NCI-H1417 treated with DMSO at 0.1 percent for 48 hours (cell line): ENCODE measurements at places on chromosomes 5 and 9.

DNA sequence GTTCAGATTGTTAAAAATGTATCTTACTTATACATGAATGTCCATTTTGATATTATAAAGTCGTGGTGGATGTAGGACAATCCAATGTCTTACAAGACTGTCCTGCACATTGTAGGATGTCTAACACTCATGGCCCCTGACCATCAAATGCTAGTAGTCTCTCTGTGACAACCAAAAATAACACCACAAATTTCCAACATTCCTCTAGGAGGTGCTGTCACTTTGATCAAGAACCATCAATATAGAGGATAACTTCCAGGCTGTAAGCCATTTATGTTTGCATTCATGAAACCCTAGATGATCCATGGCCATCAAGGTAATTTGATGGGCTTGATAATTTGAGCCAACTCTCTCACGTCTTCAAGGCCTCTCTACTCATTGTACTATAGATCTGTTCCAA is 20.5 kb upstream of the ZFR start:
- no peak for DNase-seq

DNA sequence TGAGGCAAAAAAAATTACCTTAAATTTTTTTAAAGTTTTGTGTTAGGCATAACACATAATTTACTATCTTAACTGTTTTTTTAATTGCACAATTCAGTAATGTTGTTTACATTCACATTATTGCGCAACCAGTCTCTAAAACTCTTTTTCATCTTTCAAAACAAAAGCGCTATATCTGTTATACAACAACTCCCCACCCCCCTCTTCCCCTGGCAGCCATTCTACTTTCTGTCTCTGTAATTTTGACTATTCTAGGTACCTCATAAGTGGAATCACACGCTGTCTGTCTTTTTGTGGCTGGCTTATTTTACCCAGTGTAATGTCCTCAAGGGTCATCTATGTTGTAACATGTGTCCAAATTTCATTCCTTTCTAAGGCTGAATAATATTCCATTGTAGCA is 241.5 kb upstream of the DMRT1 start:
- no peak for DNase-seq

DNA sequence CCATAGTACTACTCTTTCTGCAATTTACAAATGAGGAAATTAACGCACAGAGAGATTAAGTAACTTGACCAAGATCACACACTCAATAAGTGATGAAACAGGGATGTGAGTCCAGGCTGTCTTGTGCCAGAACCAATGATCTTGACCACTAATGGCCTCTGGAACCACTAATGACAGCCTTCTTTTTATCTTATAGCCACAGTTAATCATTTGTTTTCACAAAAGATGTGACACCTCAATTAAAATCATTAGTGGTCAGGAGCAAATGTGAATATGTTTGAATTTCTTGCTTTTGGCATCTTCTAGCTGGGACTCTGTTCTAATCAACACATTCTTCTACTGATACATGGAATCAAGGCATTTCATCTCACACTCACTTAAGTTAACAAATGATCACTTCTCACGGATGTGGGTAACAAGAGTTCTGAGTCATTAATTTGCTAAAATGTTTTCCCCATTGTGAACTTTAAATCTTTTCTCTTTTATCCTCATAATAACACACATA is 102.7 kb upstream of the CD180 start:
- no peak for DNase-seq

- DNase-seq, result no peak
Observed at GRCh38 chr9:91425271-91425670, 1.6 kb upstream of the NFIL3 start.

GRCh38 chr5:119275601-119276173 is 80.1 kb upstream of the TNFAIP8 start:
- DNase-seq, result no peak

GRCh38 chr9:86766912-86767311 is 180.4 kb downstream of the GAS1 start:
- no peak for DNase-seq

GRCh38 chr9:111999319-111999718 is 102.7 kb downstream of the UGCG start:
- DNase-seq, result no peak

GRCh38 chr5:58972301-58972700 is 389.4 kb downstream of the RAB3C start:
- DNase-seq, result no peak

GRCh38 chr5:122078116-122079110 is at the start of gene LOX:
Gene LOX (minus strand): TSS chr5:122078259. CDS start chr5:122077985, 274 bp downstream.
- DNase-seq, result no peak

GRCh38 chr9:28007097-28007817 is 434.0 kb upstream of the C9orf72 start:
- DNase-seq, result no peak

- no peak for DNase-seq
Observed at GRCh38 chr5:9553561-9553960, 7.7 kb upstream of the SEMA5A start.

DNA sequence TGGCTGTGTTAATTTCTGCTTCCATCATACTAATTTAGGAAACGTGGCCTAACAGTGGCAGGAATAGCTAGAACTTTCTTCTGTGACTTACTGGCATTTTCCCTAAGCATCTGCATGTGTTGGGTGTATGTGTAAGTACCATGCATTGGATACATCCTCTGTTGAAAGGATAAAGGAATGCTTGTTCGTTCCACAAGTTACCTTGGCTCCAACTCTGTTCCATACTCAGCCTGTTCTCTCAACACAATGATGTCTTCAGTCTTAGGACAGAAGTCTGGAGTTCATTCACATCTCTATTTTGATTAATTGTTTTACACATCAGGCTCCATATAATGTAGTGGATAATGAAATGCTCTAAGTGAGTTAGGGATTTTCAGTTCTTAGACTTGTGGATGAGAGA is 190.1 kb upstream of the DMRT1 start:
- no peak for DNase-seq

GRCh38 chr5:16916262-16916878 is 19.7 kb downstream of the MYO10 start:
- DNase-seq, result no peak

GRCh38 chr5:86974955-86975354 is 292.7 kb upstream of the RASA1 start:
- DNase-seq, result no peak

DNA sequence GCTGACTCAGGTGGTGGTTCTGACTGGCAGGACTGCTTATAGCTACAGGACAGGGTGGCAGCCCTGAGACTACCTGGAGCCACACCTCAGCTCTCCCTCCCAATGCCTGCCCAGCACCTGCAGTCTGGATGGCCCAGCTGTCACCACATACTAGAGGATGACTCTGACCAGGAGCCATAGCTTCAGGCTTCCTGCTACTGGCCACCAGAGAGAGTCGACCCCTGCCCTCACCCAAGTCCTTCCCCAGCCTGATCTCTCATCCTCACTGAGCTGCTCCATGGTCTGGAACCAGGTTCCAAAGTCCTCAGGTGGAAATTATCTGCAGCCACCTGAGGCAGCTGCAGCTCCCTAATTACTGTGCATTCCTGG is 25.6 kb upstream of the TDRD7 start:
- no peak for DNase-seq

DNA sequence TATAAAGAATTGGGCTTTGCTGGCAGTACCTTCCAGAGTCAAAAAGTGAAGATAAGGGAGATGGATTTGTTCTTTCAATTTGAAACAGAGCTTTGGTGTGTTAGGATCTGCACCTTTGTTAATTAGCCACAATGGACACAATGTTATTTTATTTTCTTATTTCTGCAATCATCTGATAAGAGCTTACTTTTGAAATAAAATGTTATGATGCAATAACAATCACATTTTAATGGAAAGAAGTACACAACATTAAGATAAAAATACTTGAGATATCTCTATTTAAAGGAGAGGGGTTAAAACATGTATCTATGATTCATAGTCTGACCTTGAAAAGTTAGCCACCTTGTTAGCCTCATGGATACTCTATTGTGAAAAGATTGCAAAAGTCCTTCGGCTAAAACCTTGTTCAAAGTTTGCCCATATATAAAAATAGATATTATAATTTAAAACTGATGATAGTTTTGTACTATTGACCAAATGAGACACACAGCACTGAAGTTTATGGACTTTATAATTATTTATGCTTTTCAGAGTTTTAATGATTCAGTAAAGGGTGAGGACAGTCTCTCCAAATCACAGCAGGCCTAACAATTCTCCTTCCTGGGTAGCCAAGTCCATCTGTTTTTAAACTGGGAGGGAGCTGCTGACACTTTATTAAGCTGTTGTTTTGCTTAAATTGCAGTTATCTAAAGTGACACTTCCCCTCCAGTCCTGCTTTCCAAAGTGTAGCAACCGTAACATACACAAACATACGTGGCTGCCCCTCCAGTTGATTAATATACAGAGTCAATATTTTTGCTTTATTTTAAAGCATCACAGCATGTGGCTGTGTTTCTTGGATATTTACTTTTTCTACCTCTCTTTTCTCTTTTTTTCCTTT is 47.6 kb upstream of the DAP start:
- DNase-seq, result no peak

DNA sequence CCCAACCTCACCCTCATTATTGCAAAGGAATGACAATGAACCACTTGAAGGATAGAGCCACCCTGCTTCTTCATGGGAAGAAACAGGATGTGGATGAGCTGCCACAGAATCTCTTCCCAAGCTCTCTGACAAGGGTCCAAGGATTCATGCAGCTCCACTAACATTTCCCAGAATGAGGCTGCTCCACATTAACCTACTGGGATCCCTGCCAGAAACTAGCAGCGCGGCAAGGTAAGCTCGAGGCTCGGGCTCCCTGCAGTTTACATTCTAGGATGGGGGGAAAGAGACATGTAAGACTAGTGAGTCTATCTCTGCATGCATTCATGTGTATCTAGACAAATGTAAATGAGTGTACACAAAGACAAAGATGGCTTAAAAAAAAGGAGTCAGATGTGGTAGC is 12.1 kb downstream of the DCAF12 start:
- DNase-seq, result no peak

GRCh38 chr9:99056886-99057664 is 47.8 kb upstream of the TGFBR1 start:
- DNase-seq, result no peak
